Renal cortex interstitium (tissue), 15 donors: ENCODE measurements at places on chromosomes 2 and 18. TPM values are rescaled to one million over a fixed set of nuclear protein-coding genes. Genes with fewer than 3 reads are reported as not detected.

Gene GAL3ST2
- polyA plus RNA-seq, result 0.19 TPM

Gene PRKAG3
- polyA plus RNA-seq, result 0.11 TPM

Gene DYNAP
- polyA plus RNA-seq, result not detected

Gene RAB6D
- polyA plus RNA-seq, result 1.6 TPM

Gene KHK
- polyA plus RNA-seq, result 42.9 TPM

Gene IL1RN
- 1.2 TPM for polyA plus RNA-seq

Gene CRYBA2
- polyA plus RNA-seq, result not detected

Gene SLC8A1
- 67.0 TPM for polyA plus RNA-seq

Gene GALNT14
- 41.7 TPM for polyA plus RNA-seq

Gene FAM117B
- polyA plus RNA-seq, result 36.4 TPM

Gene NAT8
- 32.0 TPM for polyA plus RNA-seq

Gene CMPK2
- 3.8 TPM for polyA plus RNA-seq

Gene MTCL1
- polyA plus RNA-seq, result 31.4 TPM

Gene PER2
- 9.1 TPM for polyA plus RNA-seq

Gene TACR1
- polyA plus RNA-seq, result 1.3 TPM
